ENCODE measurements at places on chromosomes 5 and 9.

DNA sequence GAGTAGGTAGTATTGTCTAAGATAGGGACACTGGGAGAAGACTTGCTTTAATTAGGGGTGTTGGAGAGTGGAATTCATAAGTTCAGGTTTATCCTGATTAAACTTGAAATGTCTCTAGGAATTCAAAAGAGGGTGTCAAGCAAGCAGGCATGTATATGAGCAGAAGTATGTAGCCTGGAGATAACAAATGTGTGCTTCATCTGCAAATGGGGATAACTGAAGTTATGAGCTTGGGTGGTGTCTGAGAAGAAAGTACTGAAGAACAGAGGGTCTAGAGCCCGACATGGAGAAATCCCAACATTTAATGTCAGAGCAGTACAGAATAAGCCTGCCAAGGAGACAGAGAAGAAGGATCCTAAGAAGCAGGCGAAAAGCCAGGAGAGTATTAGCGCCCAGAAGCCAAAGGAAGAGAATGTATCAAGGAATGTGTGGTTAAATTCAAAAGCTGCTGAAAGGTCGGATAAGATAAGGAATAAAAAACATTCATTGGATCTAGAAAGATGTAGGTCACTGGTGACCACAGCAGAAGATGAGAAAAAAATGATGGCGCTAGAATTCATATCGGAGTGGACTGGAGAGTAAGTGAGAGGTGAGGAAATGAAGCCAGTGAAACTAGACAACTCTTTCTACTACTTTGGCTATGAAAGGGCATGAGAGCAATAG lies 401.5 kb upstream of the PIK3R1 start:
- DNase-seq: no peak

DNA sequence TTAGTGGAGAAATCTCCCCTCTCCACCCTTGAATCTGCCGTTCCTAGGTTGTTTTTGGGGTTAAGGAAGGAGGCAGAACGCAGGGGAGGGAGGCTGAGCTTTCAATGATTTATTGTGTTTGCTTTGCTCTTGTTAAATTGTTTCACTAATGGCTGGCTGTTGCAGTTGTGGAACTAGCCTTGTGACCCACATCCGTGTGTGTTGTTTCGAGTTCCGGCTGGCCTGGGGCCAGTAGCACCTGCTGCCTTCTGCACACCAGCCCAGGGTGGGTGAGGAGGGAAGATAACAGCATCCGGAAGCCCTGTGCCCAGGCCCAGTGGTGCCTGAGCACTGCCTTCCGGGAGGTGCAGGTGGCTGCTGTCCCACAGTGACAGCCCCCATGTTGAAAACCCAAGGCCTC lies 3.6 kb downstream of the ERGIC1 start:
- DNase-seq: no peak

- no peak for DNase-seq
These were observed 36.0 kb upstream of the NPM1 start for GRCh38 chr5:171351536-171352073.

GRCh38 chr5:139068060-139068459 lies 130.1 kb downstream of the SIL1 start:
- DNase-seq: no peak

- DNase-seq: peak; percentile 15
These were observed 76.7 kb downstream of the STRBP start for GRCh38 chr9:123191680-123192079.

Data from RKO (cell line).